NCI-H446 treated with DMSO at 0.1 percent for 48 hours (cell line): ENCODE measurements at places on chromosomes 7 and 10.

- no peak for DNase-seq
Measured at GRCh38 chr7:45401851-45402250, 172.3 kb upstream of the ADCY1 start.

- no peak for DNase-seq
Measured at GRCh38 chr7:42431873-42432272, 194.9 kb upstream of the GLI3 start.

DNA sequence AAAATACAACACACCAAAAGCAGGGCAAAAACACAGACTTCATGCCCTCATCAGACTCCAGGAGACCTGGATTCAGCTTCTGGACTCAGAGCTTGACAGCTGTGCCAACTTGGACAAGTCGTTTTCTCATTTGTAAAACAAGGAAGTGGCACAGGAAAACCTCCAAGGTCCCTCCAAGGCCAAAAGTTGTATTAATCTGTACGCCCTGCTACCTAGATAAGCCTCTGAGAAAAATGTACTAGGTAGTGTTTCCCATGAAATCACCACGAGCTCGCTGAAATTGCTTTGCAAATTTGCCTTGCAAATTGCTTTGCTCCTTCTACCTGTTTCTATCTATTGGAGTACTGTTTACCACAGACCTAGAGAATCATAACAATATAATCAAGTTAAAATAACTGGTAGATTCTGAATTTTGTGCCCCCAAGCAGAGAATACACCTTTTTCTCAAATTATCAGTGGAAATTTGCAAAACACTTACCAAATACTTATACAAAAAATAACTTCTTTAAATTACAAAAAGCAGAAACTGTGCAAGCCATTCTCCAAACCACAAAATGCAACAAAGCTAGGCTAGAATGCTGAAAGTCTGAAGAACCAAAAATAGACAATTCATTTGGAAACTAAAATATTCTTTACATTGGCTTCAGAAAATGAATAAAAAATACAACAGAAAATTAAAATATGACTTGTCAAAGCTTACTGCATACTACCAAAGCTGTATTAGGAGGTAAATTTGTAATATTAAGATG lies 158.1 kb upstream of the CHST15 start:
- DNase-seq: no peak

DNA sequence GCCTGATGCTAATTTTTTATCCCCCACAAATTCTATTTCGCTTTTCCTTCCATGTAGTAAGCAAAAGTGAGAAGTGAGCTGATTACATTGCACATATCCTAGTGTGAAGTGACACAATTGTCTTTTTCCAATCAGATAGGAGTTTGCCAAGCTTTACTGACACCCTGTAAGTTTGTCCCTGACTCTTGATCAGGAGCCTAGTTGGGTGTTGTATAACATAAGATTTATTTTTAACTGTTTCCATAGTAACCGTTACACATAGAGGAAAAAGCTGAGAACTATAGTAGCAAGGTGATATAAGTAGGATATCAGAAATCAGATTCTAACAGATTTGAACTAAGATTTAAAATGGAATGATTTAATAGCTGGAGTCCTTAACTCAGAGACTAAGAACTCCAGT lies 31.2 kb downstream of the EXOC4 start:
- no peak for DNase-seq

DNA sequence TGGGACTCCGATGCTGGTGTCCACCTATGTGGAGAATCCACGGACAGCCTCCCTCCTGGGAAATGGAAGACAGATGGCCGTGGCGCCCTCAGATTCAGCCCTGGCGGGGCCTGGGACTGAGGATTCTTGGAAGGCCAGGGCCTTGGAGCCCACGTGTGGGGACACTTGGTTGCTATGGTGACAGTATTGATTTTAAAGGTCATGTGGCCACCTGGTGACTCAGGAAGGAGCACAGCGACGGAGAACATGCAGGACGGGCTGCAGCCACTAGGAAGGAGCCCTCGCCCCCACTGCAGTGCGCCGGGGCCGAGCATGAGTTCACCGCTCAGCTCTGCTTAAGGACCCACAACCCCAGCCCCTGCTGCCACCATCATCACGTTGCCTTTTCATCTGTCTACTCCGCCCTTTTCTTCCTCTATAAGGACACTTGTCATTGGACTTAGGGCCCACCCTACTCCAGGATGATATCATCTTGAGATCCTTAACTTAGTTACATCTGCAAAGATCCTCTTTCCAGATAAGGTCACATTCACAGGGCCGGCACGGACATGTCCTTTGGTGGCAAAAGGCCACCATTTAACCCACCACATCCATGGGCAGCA lies 3.7 kb upstream of the STK32C start:
- DNase-seq: no peak

GRCh38 chr7:141074162-141074991 lies 513 bp downstream of the TMEM178B start:
- DNase-seq: no peak

DNA sequence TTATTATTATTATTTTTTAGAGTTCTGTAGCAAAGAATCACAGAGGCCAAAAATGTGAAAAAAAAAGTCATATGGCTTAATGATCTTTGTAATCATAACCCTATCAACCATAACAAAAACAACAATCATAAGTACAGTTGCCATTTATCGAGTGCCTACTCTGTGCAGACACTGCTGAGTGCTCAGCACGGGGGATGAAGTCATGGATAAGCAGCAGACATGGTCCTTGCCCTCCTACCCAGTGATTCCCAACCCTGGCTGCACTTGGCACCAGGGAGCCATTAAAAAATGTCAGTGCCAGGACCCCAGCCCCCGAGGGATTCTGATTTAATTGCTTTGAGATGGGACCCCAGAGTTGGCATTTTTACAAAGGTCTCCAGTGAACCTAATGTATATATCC lies 38.2 kb downstream of the ENTPD1 start:
- DNase-seq: no peak

DNA sequence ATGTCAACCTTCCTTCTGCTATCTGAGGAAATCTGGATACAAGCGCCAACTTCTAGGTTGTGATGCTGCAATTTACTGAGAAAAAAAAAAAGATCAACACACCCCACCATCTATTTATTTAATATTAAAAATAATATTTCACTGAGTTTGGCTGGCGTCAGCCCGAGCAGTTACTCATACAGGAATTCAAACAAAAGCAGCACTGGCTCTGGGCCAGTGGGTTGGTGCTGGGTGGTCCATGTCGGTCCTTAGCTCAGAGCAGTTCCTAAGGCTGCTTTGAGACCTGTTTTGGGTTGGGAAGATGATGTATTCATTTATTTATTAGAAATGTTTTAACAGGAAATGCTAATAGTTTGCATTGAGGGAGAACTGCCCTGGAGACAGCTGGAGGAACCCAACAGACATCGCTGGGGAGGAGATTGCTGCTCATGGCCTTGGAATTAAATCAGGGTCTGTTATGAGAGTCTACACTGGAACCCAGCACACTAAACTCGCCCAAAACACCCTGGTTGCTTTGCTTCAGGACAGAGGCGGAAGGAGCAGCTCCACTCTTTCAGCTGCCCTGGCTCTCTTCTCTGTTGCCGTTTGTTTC lies 36.3 kb upstream of the GOT1 start:
- DNase-seq: no peak

DNA sequence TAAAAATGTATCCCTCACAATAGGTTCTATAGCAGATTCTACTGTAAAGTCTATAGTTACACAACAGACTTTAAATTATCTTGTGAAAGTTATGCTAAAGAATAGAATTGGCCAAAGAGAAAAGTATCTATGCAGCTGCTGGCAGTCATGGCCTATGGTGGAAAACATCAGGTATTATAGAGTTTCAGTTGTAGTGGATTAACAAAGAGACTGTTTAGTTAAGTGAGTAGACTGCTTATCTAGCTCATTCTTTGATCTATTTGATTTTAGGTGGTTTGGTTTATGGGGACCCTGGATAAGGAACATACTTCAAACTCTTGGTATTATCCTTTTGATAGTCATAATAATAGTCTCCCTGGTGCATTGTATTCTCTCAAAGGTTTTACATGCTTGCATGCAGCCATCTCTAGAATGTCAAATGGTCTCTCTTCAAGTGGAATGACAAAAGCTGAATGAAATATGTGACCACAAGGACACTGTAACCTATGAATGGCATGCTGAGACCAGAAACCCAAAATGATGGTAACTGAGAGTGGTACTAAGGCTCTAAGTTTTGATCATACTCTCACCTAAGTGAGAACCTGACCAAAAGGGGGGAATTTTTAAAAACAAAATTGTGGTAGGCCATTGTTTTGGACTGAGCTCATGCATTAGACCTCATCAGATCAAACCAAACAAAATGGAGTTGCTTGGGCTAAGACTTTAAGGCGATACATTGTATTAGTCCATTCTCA lies 54.9 kb upstream of the NAMPT start:
- no peak for DNase-seq

- no peak for DNase-seq
Measured at GRCh38 chr10:5840314-5841307, 27.4 kb upstream of the GDI2 start.

DNA sequence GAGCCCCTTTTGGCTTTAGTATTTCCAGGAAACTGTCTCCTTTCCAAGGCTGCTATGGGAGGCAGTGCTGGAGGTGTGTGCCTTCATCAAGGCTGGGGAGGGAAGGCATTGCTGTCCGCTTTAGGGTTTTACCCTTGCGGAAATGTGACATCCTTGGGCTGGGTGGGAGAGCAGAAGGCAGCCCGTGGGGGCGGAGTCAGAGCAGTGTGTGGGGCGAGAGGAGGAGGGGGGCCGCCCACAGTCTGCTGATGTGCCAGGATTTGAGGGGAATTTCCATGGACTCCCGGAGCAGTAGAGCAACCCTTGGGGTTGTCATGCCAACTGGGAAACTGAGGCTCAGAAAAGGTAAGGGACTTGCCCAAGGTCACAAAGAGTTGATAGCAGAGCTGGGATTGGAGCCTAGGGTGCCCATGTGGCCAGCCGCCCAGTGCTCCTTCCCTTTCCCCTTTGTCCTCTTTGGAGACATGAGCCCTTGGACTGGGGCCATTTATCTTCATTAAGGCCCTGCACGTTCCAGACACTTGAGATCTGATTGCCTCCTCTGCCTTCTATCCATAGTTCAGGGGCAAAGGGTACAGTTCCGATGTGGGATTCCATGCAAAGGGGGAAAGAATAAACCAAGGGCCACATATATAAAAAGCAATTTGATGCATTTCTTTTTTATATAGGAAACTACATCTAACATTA lies 22.2 kb downstream of the TSPAN15 start:
- no peak for DNase-seq

DNA sequence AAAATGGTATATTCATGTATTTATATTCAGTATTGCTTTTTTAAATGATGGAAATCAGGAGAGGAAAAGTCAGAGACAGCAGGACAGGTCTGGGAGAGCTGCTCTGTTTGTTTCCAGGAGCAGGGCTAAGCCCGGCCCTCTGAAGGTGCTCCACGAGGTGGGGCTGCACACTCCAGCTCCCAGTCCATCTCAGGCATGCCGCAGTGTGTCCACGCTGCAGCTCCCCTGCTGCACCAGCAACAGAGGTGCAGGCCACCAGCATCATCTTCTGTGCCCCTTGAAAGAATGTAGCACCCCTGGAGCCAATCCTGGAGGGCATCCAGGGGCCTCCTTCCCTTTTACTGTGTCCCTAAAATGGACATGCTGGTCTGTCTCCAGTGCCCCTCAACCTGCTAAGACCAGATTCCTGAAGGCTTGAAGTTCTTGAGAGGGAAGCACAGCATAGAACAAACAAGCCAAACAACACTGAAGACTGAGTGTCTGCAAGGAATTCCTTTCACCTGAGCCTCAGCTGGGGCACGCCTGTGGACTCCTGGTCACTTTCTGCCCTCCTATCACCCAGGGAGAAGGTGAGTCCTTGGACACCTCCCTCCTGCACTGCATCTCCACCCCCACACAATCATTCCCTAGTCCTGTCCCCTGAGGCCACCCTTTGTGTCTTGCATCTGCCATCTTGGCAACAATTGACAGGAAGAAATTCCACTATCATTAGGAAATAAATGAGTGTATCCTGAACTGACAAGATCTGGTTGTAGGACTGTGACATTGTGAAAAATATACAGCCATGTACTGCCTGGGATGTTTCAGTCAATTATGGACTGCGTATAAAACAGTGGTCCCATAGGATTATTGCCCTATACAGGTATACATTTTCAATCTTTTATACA lies 100.5 kb downstream of the CXCL12 start:
- DNase-seq: no peak

DNA sequence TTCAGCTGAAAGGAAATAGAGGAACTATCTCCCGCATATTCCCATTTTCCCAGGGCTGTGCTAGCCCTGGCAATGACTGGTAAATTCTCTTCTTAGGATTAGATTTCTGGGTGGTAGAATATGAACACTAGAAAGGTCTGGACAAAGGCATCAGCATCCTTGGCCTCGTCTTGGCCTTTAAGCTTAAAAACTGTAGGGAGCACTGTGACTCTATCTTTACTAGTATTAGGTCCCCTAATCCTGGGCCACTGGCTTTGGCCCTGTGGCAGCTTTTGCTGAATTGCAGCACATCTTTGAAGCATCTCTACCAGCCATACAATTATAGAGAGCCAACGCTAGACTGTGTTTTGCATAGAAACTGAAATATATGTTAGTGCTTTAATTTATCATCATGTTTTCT lies 41.5 kb upstream of the EBLN1 start:
- DNase-seq: no peak

DNA sequence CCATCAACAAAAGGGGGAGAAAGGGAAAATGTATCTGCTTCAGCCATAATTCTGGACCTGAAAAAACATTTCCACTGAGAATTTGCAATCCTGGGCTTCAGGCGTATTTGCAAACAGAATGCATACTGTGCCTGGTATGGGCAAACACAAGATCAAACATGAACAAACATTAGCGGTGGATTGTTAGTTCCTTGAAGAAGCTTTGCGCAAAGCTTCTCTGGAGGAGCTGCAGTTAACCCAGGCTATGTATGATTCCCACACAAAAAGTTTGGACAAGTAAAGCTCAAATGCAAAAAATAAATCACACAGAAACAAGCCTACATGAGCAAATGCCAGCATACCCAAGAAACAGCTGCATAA lies 20.4 kb upstream of the HILPDA start:
- DNase-seq: no peak

- no peak for DNase-seq
Measured at GRCh38 chr7:17347401-17347800, 48.9 kb downstream of the AHR start.

DNA sequence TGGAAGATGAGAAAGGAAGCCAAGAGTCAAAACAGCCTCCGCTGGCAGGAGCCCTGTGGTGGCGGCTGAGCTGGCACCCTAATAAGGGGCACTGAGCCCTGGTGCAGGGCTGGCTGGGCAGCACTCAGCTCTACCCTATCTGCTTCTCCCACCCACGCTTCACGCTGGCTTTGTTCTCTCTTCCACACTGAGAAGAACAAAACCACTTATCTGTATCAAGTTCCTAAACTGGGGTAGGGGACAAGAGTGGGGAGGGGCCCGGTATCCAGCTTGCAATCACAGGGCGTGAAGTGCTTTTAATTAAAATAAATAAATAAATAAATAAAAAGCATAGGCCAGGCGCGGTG lies 52.1 kb downstream of the FAM53B start:
- no peak for DNase-seq
